LoVo (cell line): ENCODE measurements at places on chromosomes 3 and 15.

- DNase-seq = no peak
These were observed 4.2 kb downstream of the RPL15 start for GRCh38 chr3:23921052-23921511.

GRCh38 chr3:172102123-172102882 lies 62.9 kb downstream of the FNDC3B start:
- no peak for DNase-seq

DNA sequence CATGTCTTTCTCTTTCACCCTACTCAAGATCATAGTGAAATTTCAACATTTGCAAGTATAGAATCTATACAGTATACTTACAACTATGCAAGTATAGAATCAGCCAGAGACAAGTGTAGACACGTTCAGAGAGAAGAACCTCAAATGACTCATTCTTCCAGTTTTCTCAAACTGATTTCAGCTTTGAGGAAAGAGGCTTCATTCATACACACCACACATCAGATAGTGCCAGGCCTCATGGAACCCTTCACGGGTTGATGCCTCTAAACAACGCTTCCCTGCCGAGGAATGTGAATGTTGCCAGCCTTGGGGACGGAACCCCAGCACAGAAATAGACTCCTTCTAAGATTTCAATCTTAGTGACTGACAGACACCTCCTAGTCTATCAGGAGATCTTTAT lies 135.7 kb downstream of the FOXP1 start:
- DNase-seq = no peak

GRCh38 chr15:91040856-91041255 lies 18.5 kb upstream of the VPS33B start:
- DNase-seq = no peak

GRCh38 chr15:82020625-82021394 lies 25.0 kb downstream of the MEX3B start:
- DNase-seq = no peak

GRCh38 chr15:23570486-23570885 lies 5.0 kb downstream of the MKRN3 start:
- no peak for DNase-seq

GRCh38 chr3:17292556-17292955 lies 407.8 kb downstream of the PLCL2 start:
- DNase-seq = no peak

- no peak for DNase-seq
These were observed 28.2 kb downstream of the CPOX start for GRCh38 chr3:98565237-98565643.

DNA sequence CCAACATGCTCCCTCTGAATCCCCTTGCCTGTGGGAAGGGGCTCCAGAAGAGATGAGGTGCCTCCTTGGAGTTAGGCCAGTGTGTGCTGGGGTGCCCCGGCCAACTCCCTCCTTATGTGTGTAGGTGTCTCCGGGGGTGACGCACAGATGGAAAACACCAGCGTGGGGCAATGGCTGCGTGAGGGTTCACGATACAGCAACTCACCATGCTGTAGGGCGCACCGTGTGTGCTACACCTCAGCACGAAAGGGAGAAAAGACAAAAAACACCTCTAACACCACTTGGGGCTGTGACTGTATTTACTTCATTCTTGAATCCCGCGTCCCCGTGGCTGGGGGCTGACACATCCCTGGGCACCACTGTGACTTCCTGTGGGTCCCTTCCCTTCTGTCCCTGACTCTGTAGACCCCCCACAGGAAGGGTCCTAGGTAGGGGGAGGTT lies 1.6 kb upstream of the CALML4 start:
- DNase-seq = no peak

DNA sequence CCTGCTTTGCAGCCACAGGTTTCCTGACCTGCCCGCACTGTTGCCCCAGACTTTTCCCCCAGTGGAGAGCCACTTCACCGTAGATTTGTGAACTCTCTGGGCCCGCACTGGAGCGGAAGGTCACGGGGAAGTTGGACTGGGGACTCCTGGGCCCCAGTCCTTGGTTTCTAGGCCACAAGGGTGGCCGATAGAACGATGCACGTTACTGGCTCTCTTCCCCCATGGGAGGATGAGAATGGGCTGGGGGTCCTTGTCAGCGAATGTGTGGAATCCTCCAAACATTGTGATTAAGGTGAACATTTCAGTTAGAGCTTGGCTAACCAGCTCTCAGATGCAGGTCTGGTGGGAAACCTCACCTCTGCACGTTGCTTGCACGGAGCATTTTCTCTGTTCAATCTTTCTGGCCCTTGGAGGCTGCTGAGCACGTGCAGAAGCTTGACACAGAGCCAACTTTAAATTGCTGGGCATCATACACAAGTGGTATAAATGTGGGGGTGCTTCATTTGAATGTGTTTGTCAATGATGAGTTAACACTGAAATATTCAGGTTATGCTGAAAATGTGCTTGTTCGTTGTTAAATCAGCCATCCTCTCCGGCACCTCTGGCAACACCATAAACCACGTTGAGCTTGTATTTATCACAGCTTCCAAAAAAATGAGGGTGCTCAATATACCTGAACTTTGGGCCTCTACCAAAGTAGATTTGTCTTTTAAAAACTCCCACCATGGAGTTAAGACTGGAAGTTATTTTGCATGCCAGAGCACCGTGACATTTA lies 976 bp downstream of the DIS3L start:
- peak; percentile 52 for DNase-seq

DNA sequence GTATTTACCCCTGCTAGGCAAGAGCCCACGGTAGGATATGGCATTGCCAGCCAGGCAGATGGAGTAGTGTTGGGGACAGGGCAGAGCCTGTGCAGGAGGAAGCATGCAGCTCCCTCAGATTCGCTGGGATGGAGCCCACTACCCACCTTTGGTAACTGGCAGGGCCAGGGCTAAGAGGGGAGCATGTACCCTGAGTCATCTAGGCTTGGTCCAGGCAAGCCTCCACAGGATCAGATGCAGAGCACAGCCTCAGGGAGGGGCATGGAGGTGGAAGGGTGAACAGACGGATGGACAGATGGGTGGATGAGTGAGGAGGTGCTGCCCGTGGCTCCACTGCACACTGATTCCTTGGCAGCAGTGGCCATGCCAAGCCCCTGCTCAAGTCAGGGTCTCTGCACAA lies 33.0 kb downstream of the IL20RB start:
- DNase-seq = no peak

GRCh38 chr3:195708061-195708460 lies 12.7 kb upstream of the MUC20 start:
- DNase-seq = no peak

DNA sequence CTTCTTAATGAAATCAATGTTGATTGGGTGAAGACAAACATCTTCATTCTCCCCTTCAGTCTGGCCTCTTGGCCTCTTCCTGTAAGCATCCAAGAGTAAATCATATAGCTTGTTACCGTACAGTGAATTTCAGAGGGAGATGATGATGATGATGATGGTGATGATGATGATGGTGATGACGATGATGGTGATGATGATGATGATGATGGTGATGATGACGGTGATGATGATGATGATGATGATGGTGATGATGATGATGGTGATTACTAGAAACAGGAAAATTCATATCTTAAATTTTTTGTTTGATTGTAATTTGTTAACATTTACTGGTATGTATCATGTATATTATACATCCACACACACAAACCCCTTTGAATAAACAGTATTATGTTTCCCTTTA lies 256.1 kb upstream of the PLSCR5 start:
- no peak for DNase-seq

DNA sequence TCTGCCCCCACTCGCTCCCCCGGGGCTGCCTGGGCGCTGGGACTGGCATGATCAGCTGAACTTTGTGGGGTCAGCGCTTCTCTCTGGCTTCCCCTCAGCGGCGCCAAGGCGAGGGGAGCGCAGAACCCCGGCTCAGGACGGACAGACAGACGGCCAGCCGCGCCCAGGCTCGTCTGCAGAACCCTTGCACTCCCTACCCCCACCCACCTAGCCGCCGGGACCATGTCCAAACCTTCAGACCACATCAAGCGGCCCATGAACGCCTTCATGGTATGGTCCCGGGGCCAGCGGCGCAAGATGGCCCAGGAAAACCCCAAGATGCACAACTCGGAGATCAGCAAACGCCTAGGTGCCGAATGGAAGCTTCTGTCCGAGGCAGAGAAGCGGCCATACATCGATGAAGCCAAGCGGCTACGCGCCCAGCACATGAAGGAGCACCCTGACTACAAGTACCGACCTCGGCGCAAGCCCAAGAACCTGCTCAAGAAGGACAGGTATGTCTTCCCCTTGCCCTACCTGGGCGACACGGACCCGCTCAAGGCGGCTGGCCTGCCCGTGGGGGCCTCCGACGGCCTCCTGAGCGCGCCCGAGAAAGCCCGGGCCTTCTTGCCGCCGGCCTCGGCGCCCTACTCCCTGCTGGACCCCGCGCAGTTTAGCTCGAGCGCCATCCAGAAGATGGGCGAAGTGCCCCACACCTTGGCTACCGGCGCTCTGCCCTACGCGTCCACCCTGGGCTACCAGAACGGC lies 621 bp downstream of the SOX14 start:
- DNase-seq = no peak

GRCh38 chr15:77503764-77504163 lies 83.1 kb downstream of the HMG20A start:
- no peak for DNase-seq

- DNase-seq = no peak
These were observed 168.0 kb upstream of the STT3B start for GRCh38 chr3:31364711-31365110.

GRCh38 chr3:27657404-27657803 lies 64.7 kb downstream of the EOMES start:
- no peak for DNase-seq

DNA sequence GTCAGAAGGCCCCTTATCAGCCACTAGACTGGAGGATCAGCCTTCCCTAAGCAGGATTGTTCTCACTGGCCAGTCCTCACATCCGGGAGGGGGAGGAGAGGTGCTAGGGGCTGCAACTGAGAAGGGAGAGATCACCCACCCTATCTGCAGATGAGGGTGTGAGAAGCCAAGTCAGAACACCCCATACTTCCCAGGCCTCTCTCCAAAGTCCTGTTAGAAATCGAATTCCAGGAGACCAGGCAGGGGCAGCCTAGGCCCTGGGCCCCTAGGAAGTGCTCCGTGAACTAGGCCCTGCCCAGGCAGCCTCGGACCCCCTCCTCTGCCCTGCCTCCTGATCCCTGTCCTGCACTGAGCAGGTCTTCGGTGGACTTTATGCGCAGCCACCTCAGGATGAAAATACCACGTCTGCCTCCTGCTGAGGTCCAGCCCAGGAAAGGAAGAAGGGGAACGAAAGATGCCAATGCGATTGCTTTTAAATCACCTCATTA lies 933 bp downstream of the DZIP1L start:
- DNase-seq = no peak

GRCh38 chr15:82846621-82847020 lies 37.2 kb downstream of the WHAMM start:
- no peak for DNase-seq

GRCh38 chr15:82737975-82738374 lies 28.3 kb upstream of the AP3B2 start:
- DNase-seq = no peak

GRCh38 chr15:80710635-80711554 lies 15.8 kb downstream of the ABHD17C start:
- DNase-seq = no peak

- no peak for DNase-seq
These were observed 556 bp downstream of the USP19 start for GRCh38 chr3:49120096-49120437.

DNA sequence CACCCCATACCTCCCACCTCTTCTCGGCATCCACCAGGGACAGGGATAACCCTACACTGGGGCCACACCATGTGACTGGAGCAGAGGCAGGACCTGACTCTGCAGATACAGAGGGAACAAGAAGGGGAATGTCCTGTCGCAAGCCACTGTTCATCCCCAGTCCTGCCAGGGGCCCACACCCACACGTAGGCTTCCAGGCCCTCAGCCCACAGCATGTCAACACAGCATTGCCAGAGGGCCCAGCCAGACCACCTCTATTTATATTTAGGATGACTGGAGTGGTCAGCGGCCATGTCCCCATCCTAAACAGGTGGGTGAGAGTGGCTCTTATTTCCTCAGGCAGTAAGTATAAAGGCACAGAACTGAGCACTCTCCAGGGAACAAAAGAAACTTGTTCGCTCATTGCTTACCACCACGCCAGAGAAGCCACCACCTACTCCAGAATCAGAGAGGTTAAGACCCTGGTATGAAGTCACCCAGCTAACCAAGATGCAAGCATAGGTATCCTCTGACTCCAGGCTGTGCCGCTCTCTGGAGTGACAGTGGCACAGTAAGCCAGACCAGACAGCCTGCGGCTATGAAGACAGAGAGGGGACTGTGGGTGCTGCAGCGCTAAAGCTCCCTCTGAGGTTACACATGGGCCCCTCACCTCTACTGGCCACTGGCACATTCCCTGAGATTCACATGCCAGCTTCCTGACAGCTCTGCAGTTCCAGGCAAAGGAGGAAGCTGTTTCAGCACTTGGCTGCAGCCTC lies 67.9 kb downstream of the LRIG1 start:
- DNase-seq = no peak

GRCh38 chr3:73447111-73447510 lies 177.6 kb downstream of the PDZRN3 start:
- DNase-seq = no peak

GRCh38 chr3:119579366-119580066 lies at the start of gene ADPRH:
Gene ADPRH (plus strand): TSS chr3:119579492. CDS start chr3:119582170, 2,678 bp downstream.
- peak; percentile 68 for DNase-seq

- DNase-seq = no peak
These were observed 354.3 kb upstream of the AGTR1 start for GRCh38 chr3:148343416-148343815.

DNA sequence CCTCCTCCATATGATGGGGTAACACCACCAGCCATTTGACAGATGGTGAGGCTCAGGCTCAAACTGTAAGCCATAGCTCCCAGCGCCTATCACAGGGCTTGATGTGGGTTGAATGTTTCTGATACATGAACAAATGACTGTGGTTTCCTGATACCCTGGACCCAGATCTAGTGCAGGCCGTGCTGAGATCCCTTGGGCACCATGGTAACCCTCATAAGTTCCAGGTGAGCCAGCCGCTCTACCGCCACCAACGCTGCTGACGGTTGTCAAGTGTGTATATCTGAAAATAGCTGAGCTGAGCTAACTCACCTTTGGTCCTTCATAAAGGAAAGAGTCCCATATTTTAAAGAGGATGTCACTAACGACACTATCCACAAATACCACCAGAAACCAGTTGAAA lies 74.5 kb downstream of the TBC1D2B start:
- DNase-seq = no peak

DNA sequence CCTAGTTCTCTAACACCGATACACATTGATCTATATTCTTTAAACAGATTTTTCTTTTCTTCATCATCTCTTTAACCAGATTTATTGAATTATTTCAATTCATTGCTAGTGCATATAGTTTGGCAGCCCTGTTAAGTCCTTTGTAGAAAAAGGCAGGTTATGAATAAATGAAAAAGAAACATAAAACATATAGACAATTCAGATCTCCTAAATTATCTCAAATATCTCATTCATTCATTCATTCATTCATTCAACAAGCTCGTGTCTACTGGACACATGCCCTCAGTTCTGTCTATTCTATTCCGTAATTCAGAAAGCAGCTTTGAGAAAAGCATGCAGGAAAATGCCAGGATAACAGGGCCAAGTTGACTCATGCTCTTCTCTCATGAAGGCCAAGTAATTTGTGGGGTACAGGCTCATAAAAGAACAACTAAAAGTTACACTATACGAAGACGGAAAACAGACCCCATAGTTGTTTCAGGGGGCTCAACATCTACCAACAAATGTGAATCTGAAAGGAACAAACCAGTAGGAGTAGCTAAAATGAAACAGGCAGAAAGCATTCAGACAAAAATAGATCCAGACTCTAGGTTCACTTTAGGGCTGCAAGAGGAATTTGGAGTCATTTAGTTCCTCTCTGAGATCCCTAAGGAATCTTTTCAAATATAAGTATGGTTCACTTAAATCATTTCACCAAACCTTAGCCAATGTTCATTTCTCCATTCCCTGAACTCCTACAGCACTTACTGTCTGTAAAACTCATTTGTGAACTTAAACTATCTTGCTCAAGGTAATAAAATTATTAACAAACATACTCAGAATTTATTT lies 7.5 kb downstream of the ZNF148 start:
- DNase-seq = no peak
